Suprapubic skin (tissue), 4 donors: ENCODE measurements at places on chromosomes 1 and 21. TPM values are rescaled to one million over a fixed set of nuclear protein-coding genes. Genes with fewer than 3 reads are reported as not detected.

The PM20D1 gene
- total RNA-seq = 33.0 TPM

The CBS gene
- 3.3 TPM for total RNA-seq

- DNase-seq = no peak
Measured at GRCh38 chr1:163442895-163443294, 121.1 kb downstream of the NUF2 start.

GRCh38 chr1:114126261-114127095 lies 27.2 kb downstream of the SYT6 start:
- no peak for DNase-seq

DNA sequence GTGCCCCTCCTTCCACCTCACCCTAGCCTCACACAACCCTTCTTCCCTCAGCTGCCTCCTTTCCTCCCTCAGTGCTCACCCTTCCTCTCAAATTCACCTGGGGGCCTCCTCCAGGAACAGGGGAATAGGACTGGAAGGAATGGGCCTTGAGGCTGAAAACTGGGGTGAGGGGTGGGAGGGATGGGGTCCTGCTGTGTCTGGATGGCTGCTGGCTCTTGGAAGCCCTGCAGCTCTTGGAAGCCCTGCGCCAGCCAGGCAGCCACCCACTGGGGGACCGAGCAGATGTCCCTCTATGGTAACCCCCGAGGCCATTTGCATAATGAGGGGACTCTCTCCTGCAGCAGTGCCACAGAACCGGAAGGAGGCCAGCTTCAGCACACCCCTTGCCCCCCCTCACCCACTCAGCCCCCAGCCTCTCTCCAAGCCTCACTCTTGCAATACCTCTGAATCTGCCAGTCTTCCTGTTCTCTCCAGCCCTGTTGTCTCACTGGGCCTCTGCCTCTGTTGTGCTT lies 85.2 kb downstream of the KIRREL1 start:
- DNase-seq = no peak

GRCh38 chr1:235399661-235400060 lies 32.4 kb downstream of the TBCE start:
- no peak for DNase-seq
